ENCODE measurements at places on chromosomes 5 and 9.

GRCh38 chr9:121727295-121728020, 76.0 kb downstream of the DAB2IP start:
- no peak for DNase-seq

GRCh38 chr5:139164020-139164419, 34.1 kb downstream of the SIL1 start:
- no peak for DNase-seq

GRCh38 chr9:38334234-38334633, 58.3 kb upstream of the ALDH1B1 start:
- DNase-seq = no peak

DNA sequence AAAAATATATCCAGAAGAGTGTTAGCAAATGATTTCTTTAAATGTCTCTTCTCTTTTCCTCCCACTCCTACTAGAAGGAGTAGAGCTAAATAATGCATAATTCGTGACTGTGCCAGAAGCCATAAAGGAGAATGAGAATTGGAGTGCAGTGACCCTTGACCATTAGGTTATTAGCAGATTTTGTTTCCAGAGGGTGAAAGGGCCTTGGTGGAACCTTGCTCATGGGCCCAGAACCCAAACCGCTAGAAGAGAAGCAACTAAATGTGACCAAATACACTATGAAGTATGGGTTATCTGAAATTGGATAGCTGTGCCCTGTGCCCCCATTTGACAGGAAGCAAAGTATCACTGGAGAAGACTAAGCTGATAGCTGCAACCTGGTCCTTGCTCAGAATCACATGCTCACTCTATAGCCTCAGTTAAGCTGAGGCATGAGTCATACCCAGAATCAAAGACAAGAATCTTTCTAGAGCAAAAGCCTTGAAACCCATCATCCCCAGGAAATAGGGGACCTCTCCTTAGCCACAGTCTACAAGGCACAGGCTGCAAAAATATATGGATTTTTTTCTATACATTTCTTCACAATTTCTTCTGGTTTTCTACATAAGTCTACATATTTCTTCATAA, 36.3 kb downstream of the CAPSL start:
- no peak for DNase-seq

DNA sequence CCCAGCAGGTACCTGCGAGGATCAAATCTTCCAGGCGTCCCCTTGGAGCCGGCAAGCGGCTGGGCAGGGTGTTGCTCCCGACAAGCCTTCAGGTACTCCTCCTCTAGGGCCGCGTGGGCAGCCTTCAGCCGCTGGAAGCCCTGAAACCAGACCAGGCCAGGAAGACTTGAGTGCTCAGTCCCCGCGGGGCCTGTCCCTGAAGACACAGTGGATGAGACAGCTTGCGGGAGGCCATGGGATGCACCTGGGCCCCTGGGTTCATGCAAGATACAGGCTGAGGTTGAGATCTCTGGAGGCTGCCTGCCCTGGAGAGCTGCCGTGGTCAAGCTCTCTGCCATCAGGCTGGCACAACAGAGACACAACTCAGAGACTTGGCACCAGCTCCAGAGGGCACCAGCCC, 25.4 kb downstream of the AKNA start:
- DNase-seq = no peak

DNA sequence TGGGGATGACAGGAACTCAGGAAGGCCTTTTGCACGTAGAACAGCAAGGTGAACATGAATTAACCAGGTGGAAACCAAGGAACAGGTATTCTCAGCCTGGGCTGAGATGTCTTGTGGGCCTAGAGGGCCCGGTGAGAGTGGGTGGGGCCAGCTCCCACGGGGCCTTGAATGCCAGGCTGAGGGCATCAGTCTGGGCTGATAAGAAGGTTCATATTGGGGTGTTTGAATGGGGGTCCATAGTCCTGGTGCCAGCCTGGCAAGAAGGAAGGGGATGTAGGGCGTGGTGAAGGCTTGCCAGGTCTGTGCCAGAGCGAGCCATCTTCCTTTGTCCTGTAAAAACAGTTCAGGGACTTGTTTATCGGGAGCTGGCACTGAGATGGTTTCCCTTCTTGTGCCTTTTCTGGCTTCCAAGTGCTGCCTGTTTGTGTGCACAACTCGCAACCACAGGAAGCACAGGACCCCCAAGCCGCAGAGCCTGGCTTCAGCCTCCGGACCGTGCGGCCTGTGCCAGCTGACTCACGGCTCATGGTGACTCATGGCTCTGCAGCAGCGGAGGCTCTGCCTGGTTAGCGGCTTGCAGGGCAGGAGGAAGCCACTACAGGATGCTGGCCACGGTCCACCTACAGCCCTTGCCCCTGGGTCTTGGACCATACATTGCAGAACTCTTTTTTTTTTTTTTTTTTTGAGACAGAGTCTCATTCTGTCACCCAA, 2.4 kb downstream of the CARD19 start:
- peak; percentile 96 for DNase-seq

- DNase-seq = no peak
Observed at GRCh38 chr5:104513640-104514072, 951.1 kb upstream of the NUDT12 start.

GRCh38 chr5:133330956-133331355, 279.1 kb downstream of the HSPA4 start:
- DNase-seq = no peak

DNA sequence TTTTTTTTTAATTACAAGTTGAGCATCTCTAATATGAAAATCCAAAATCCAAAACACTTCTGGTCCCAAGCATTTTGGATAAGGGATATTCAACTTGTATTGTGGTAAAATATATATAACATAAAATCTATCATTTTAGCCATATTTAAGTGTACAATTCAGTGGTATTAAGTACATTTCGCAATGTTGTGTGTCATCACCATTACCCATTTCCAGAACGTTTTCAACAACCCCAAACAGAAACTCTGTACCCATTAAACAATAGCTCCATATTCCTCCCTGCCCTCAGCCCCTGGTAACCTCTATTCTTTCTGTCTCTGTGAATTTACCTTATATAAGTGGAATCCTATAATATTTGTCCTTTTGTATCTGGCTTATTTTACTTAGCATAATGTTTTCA, 24.9 kb downstream of the TICAM2 start:
- DNase-seq = no peak

DNA sequence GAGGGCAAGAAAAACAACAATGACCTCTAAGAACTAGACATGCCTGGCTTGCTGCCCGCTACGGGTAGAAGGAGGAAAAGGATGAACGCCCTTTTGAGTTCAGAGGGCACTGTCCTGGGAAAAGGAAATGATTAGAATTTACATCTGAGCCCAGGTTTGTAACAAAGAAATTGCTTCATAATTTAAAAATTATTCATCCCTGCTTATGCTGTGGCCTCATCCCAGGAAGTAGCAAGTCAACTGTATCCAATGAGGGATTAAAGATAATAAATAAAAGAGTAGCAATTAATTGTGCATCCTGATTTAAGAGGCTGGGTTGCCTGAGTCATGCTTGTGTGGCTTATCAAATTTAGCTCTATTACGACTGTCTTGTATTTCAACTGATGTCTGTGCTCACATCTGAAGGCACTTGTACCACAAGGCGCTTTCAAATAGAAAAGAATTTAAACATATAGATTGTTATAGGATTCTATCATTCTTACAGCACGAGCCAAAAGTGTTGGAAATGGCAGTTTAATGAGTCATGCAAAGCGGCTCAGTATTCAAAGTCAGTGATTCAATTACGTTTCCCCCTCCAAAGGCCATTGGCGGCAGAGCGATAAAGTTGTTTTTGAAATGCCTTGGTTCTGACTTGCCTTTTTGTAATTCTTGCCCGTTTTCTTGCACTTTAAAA, 40.0 kb upstream of the DMRT1 start:
- no peak for DNase-seq

GRCh38 chr5:149735066-149735465, 5.0 kb downstream of the PPARGC1B start:
- DNase-seq = no peak
